ENCODE measurements at places on chromosomes 12 and 14.

GRCh38 chr12:25263594-25263993, 12.9 kb upstream of the KRAS start:
- no peak for DNase-seq

DNA sequence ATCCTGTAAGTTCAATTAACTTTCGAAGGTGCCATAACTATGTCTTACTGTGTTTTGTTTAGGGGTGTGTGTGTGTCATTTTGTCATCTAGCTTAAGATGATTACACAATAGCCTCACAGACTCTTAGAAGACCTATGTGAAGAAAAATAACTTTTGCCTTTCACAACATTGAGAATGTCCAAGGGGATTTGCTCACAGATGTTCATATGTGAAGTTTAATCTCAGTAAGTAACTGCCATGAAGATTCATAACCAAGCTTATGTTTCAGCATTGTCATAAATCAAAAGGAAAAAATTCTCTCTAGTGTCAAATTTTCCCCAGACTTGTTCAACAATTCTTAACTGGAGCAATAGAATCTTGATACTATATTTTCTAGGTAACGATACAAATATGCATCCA, 226.1 kb upstream of the PRKD1 start:
- no peak for DNase-seq

DNA sequence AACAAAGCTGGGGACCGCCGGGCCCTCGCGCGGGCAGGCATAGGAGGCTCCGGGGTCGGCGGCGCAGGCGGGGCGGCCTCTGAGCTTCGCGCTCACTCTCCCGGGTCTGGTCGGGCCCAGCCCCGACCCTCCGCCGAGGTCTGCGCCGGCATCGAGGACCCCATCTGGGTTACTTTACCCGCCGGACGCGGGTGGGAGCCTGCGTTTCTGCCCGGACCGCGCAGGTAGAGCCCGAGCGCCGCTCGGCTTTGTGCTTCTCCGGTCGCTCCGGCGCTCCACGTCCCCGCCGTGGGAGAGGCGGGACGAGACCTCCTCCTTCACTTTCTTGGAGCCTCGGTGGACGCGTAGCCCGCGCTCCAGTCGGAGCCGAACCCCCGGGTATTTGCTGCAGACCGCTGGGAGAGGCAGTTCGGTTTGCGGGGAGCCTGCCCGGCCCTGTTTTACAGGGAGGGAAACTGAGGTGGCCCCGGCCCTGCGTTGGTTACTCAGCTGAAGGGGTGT, 63.2 kb downstream of the FBXL14 start:
- DNase-seq, result no peak

DNA sequence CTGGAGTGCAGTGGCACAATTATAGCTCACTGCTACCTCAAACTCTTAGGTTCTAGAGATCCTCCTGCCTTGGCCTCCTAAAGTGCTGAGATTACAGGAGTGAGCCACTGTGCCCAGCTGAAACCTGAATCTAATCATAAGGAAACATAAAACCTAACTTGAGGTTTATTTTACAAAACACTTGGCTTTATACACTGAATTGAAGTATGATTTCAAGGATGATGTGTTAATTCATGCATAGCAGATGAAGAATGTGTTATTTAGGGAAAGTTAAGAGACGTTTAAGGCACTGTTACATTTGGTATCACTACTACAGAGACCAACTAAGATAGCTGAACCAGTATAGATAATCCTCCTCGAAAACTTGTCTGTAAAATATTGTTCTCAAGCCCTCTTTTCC, 6.4 kb downstream of the DICER1 start:
- no peak for DNase-seq

DNA sequence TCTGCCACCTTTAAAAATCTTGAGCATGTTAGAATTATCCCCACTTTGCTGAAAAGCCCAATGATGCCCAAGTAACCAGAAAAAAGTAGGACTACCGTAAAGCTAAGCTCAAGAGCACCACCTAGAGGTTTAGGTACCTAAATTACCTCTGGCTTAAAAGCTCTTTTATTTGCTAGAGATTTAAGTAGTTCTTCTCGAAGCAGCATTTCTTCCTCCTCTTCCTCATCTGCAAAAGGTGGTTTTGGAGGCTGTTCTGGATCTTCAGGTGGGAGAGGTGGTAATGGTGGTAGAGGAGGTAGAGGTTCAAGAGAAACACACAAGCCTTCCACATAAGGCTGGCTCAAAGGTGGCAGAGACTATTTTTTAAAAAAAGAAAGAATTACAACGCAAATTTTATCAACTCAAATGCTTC, 26.9 kb downstream of the ZFC3H1 start:
- DNase-seq, result no peak

DNA sequence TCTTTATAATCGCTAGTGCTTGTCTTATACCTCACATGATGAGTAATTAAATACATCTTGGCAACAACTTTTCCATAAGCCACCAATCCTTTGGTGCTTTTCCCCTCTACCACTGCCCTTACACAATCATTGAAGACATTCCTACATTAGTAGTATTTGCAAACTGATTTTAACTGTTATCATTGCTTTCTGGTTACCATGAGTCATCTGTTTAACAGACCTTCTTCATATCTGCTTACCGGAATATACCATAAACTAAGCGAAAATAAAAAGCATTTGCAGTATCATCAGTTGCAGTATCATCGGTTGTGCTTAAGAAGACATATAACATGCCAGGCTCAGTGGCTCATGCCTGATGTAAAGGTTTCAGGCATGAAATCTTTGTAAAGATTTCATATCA, 54.8 kb upstream of the PLEKHA5 start:
- DNase-seq, result no peak

DNA sequence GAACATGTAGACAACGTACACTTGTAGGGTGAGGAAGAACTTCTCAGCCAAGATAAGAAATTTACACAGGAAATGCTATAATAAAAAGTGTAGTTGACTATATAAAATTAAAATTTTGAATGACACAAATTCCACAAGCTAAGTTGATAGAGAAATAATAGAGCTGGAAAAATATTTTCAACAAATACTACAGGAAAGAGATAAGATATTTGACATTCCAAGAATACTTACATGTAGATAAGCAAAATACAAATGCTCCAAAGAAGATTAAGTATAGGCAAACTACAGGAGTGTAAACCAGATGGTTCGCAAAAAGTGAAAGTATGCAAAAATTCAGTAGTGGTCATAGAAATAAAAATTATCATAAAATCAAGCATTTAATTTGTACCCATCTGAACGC, 49.2 kb upstream of the ANP32D start:
- no peak for DNase-seq

- DNase-seq, result no peak
Observed at GRCh38 chr12:126668961-126669360, 1598.0 kb upstream of the TMEM132C start.

GRCh38 chr12:103771466-103771865, 69.6 kb downstream of the NT5DC3 start:
- no peak for DNase-seq

DNA sequence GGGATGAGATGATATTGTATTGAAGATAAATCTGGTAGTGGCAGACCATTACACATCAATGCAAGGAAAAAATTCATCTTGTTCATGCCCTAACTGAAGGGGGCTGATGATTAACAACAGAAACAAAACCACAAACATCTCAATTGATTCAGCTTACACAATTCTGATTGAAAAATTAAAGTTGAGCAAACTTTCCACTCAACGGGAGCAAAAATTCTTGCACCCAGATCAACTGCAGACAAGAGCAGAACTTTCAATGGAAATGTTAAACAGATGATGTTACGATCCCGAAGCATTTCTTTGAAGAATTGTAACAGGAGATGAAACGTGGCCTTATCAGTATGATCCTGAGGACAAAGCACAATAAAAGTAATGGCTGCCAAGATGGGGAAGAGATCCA, 172.4 kb upstream of the SOX5 start:
- DNase-seq, result no peak

DNA sequence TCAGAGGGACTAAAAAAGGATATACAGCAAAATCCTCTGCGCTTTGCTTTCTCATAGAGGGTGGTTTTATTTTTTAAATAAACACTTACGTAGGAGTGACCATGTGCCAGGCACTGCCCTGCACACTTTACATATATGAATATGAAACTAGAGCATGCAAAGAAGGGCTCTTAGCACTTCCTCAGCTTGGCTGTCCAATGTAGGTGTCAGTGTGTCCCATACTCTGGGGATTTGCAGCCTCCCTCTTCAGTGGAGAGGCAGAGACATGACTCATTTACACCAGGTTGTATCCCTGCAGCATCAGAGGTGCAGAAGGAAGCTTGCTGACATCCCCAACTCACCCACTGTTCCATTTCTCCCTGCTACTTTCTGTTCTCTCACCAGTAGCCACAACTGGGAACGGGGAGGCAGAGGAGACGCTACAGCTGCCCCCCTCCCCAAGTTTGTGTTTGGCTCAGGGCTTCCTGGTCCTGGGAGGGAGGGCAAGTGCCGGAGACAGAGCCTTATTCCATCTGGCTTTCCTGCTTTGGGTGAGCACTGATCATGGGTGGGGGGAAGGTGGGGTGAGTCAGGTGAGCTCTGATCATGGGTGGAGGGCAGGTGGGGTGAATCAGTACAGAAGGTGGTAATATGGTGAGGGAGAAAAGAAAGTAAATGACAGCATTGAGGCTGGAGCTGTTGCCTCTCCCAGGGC, 4.9 kb upstream of the KRT5 start:
- DNase-seq, result no peak

- DNase-seq, result no peak
Observed at GRCh38 chr14:44477953-44478352, 29.1 kb downstream of the FSCB start.

DNA sequence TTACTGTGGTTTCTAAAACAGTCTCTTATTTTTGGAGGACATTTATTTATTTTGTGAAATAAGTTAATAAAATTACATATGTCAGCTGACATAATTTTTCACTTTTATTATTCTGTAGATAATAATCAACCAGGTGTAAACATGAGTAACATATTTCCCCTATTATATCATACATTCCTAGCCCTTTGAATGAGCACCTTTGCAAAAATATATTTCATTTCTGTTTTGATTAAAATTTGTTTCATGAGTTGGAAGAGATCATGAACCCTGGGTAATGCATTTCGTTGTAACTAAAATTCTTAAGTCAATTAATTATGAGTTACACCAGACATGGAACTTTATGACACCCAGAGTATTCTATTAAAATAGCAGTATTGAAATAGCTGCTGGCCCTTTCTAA, 56.3 kb downstream of the SLC16A7 start:
- DNase-seq, result no peak

DNA sequence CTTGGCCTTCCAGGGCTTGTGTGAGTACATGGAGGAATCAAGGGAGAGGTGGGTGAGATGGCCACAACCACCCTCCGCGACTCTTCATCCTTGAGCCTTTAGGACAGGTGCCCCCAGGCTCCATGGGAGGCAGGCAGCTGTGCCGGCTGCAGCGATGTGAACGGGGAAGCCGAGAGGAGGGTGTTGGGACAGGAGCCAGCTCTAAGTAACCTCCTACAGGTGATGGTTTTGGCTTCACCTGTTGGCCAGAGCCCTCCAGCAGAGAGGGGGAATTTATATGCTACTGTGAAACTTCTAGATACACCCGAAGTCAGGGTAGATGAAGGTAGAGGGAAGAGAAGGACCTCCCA, 132.2 kb upstream of the HIF1A start:
- no peak for DNase-seq

GRCh38 chr12:104463368-104463767, 6.6 kb downstream of the CHST11 start:
- no peak for DNase-seq

- DNase-seq, result no peak
Observed at GRCh38 chr14:93683226-93683625, 105.1 kb downstream of the PRIMA1 start.

- no peak for DNase-seq
Observed at GRCh38 chr14:23078692-23079116, 16.2 kb downstream of the ACIN1 start.

DNA sequence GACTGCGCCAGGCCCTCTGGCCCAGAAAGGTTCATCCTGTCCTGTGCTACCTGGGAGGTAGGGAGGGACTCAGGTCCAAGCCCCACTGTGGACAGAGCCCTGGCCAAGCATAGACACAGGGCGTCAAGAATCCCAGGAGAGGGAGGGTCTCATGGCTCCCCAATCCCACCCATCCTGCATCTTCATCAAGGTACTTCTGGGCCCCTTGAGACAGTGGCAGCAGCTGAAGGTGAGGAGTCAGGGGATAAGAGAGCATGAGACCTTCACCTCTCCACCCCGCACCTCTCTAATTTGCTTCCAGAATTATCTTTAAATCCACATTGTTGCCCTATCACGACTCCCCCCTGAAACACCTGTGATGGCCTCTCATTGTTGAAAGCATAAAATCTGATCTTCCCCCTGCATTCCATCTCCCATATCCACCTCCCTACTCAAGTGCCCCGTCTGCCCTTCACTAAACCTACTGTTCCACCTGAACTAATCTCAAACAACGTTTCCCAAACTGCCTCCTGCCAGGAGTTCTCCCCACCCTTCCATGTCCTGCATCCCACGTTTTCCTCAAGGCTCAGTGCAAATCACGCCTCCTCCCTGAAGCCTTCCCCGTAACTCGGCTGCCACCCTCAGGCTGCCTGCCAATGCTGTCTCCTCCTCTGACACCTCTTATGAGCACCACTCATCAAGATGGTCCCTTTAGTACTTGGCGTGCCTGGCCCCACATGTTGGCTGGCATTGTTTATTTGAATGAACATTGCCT, 27.1 kb downstream of the KRT18 start:
- DNase-seq, result no peak

GRCh38 chr14:99026471-99026870, 245.5 kb downstream of the BCL11B start:
- DNase-seq, result no peak

DNA sequence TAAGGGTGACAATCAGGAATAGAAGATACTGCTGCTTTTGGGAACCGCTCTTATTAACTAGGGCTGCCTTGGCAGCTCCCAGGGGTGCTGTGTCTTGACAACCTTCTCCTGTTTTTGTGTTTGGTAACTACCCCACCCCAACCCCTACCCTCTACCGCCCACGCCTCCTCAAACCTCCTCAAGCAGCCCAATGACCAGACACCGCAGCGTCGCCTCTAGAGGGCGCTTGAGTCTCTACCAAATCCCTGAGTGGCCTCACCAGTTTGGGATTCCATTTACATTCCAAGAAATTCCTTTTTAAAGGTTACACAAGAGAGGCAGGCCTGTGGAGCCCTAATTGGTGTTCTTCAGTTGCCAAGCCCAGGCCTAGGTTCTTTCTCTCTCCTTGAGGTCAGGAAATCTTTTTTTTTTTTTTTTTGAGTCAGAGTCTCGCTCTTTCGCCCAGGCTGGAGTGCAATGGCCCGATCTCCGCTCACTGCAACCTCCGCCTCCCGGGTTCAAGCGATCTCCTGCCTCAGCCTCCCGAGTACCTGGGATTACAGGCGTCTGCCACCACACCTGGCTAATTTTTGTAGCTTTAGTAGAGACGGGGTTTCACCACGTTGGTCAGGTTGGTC, 72.4 kb upstream of the USP44 start:
- DNase-seq, result no peak

GRCh38 chr12:9751204-9752144, 9.2 kb downstream of the CD69 start:
- DNase-seq, result no peak

- DNase-seq, result no peak
Observed at GRCh38 chr12:14843425-14843887, at the start of gene ART4. ART4 (minus strand) TSS chr12:14843526; CDS start chr12:14843113, 413 bp downstream.

- no peak for DNase-seq
Observed at GRCh38 chr12:119136811-119137410, 41.8 kb upstream of the HSPB8 start.
